ENCODE measurements at places on chromosomes 6 and 20.

GRCh38 chr6:85756982-85757381, 114.3 kb upstream of the SYNCRIP start:
- DNase-seq = no peak

DNA sequence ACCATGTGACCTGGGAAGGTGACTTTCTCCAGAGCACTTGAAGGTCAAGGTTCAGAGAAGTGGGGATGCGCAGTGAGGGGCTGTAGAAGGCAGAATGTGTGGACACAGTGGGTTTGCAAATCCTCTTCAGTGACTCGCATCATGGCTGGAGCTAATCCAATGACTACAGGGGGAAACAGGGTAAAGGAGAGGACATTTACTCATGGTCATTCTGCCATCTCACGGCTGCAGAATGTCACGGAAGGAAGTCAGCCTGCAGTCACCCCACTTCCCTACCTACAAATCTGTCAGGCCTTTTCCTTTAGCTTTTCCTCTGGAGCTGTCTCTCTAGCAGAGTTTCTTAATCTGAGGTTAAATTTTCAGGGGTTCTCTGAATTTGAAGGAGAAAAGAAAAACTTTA, 337.6 kb downstream of the CDC5L start:
- DNase-seq = no peak

DNA sequence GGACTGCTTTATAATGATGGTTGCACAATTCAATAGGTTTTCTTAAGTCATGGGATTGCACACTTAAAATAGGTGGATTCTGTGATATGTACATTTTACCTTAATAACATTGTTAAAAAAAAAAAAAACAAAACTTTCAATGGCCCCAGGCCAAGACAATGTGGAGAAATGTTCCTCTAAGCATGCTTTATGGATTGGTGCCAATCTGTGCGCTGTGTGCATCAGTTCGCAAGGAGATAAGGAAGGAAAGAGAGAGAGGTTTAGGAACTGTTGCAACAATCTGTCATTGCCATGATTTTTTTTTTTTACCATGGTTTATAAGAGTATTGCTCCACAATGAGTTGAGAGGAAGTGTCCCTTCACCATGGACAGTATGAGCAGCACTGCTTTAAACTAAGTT, 399.6 kb downstream of the PTPRT start:
- DNase-seq = no peak

- no peak for DNase-seq
These were observed 33.9 kb downstream of the ITPR3 start for GRCh38 chr6:33654831-33655554.

GRCh38 chr20:54219751-54220426, 12.0 kb downstream of the PFDN4 start:
- DNase-seq = no peak

- DNase-seq = no peak
These were observed 4.5 kb downstream of the CCN6 start for GRCh38 chr6:112058243-112059032.

Measured in T-helper 2 cell treated with Interferon-gamma antibody and Interleukin-4, amounts not matched to agents 5 μg/mL and 100 μg/mL, for 36 hours (primary cell).